Keratinocyte (primary cell): ENCODE measurements at places on chromosomes 11 and 22. TPM values are rescaled to one million over a fixed set of nuclear protein-coding genes. Genes with fewer than 3 reads are reported as not detected.

DNA sequence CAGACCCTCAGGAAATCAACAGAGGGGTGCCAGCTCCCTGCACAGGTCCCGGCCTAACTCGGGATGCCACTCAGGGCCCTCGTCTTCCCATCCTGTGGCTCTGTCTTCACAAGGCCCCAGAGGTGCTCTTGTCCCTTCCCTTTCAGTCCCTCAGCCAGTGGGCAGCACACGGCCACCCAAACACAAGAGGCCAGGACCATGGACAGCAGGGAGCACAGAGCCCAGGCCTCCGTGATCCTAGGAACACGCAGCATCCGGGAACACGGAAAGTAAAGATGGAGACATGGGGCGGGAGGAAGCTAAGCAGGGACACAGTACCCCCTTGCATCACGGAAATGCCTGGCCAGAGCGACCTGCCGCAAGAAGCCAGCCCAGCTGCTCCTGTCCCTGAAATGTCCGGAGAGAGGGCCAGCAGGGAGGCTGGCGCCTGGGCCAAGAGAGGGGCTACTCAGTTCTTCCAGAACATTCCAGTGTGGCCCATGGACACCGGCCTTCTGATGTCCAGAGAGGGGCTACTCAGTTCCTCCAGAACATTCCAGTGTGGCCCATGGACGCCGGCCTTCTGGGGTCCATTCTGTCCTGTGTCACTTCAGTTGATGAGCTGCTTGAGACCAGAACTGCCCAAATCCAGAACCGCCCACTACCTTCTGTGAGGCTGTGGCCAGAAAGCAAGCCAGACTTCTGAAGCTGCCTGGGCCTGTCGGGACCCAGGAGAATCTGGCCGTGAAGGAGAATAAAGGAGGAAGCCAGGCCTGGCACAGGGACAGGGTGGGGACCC is 274.0 kb downstream of the BRD1 start:
- H3K4me1 ChIP-seq = no peaks in the 10 kb centered on the region
- H3K4me3 ChIP-seq = no peak overlapping the region
- no peak overlapping the region for H3K27ac ChIP-seq
- H3K27me3 ChIP-seq = no peaks in the 10 kb centered on the region

- H3K27ac ChIP-seq = no peak overlapping the region
- H3K27me3 ChIP-seq = no peaks in the 10 kb centered on the region
- no peaks in the 10 kb centered on the region for H3K36me3 ChIP-seq
- no peak for DNase-seq
Observed at GRCh38 chr11:115682101-115682500, 177.9 kb upstream of the CADM1 start.

Gene BTG4
- polyA plus RNA-seq = 0.07 to 0.13 TPM (median 0.12 TPM) in 3 replicates

Gene BTBD18
- not detected in 3 replicates for polyA plus RNA-seq
